Calu3 (cell line): ENCODE measurements at places on chromosomes 4 and X. TPM values are rescaled to one million over a fixed set of nuclear protein-coding genes. Genes with fewer than 3 reads are reported as not detected.

SMR3B gene
- total RNA-seq, result not detected in 2 replicates

SMARCA1 gene
- 10.1 and 11.0 TPM in 2 replicates for total RNA-seq

DNA sequence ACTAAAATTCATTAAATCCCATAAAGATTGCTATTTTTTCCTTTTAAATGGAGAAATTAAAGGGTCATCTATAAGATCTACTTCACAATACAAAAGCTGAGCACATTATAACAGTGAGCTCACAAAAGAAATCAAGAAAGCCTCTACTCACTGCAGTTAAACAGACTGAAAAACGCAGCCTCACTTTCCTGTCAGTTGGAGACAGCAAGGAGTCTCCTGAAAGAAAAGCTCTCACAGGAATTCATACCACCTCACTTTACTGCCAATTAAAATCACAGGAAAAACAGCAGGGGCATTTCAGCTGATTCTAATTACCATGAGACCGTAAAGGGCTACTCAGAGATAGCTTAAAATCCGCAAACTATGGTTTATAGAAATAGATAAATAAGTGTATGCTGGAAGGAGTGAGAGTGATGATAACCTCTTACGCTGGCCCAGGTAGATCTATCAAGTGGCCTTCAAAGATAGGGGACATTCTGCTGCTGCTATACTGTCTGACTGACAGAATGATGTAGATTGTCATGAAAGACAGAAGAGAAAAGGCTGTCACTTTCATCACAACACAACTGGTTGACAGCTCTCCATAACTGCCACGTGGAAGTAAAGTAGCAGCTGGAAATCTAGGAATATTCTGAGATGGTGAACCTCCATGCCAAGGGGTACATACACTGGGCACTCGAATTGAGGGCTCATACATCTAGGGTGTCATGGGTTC is 1333.7 kb upstream of the DIAPH2 start:
- DNase-seq, result no peak

- no peak for DNase-seq
Observed at GRCh38 chr4:85151371-85151770, 184.9 kb upstream of the WDFY3 start.

DNA sequence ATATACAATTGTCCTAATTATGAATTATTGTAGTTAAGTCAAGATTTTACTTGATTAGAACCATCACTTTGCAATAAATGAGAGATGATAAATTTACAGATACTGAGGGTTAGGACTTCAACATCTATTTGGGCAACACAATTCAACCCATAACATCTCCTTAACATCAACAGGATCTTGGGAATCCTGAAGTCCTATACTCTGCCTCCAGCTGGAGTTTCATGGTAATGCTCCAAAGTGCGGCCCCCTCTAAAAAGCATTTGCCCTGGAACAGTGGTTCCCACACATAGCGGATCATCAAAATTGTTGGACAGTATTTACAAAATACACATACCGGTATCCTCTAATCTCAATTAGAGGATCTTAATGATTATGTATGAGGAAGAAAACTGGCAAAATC is 618.6 kb downstream of the CENPC start:
- no peak for DNase-seq

- DNase-seq, result no peak
Observed at GRCh38 chr4:3612281-3612680, 80.1 kb upstream of the LRPAP1 start.
